Right atrium auricular region (tissue), 2 donors: ENCODE measurements at places on chromosomes 11 and 22. TPM values are rescaled to one million over a fixed set of nuclear protein-coding genes. Genes with fewer than 3 reads are reported as not detected.

GRCh38 chr11:15577519-15577918 lies 462.8 kb downstream of the INSC start:
- H3K4me3 ChIP-seq: no peak overlapping the region
- peaks cover 5% of the 10 kb centered on the region for H3K4me1 ChIP-seq
- no peaks in the 10 kb centered on the region for H3K27me3 ChIP-seq
- H3K36me3 ChIP-seq: no peaks in the 10 kb centered on the region

- H3K4me3 ChIP-seq: no peak overlapping the region
- no peaks in the 10 kb centered on the region for H3K36me3 ChIP-seq
- H3K27ac ChIP-seq: no peak overlapping the region
- no peaks in the 10 kb centered on the region for H3K4me1 ChIP-seq
These were observed 3.5 kb upstream of the ZP1 start for GRCh38 chr11:60863550-60864521.

- no peak for DNase-seq
- H3K4me3 ChIP-seq: no peak overlapping the region
- no peaks in the 10 kb centered on the region for H3K36me3 ChIP-seq
- no peak overlapping the region for H3K27ac ChIP-seq
- no peaks in the 10 kb centered on the region for H3K4me1 ChIP-seq
- H3K27me3 ChIP-seq: no peaks in the 10 kb centered on the region
These were observed 148.1 kb upstream of the NARS2 start for GRCh38 chr11:78722786-78723185.

GRCh38 chr22:45429981-45430775 lies 16.7 kb downstream of the RIBC2 start:
- H3K4me3 ChIP-seq: no peak overlapping the region
- no peaks in the 10 kb centered on the region for H3K36me3 ChIP-seq
- no peak for DNase-seq
- H3K27ac ChIP-seq: no peak overlapping the region

- H3K27me3 ChIP-seq: no peaks in the 10 kb centered on the region
- H3K36me3 ChIP-seq: no peaks in the 10 kb centered on the region
- no peak for DNase-seq
- H3K4me1 ChIP-seq: peaks cover 13% of the 10 kb centered on the region
- H3K4me3 ChIP-seq: no peak overlapping the region
- no peak overlapping the region for H3K27ac ChIP-seq
These were observed 24.9 kb downstream of the APLP2 start for GRCh38 chr11:130094614-130095013.

DNA sequence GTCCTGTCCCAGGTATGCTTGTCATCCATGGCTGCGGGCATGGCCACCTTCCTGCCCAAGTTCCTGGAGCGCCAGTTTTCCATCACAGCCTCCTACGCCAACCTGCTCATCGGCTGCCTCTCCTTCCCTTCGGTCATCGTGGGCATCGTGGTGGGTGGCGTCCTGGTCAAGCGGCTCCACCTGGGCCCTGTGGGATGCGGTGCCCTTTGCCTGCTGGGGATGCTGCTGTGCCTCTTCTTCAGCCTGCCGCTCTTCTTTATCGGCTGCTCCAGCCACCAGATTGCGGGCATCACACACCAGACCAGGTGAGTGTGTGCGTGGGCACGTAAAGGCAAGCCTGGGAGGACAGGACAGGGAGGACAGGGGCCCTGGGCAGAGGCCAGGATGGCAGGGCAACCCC lies 42.4 kb downstream of the SLCO2B1 start:
- H3K36me3 ChIP-seq: no peaks in the 10 kb centered on the region
- no peaks in the 10 kb centered on the region for H3K4me1 ChIP-seq
- H3K4me3 ChIP-seq: no peak overlapping the region
- H3K27ac ChIP-seq: peak overlapping the region; percentile 51
- no peak for DNase-seq
- H3K27me3 ChIP-seq: no peaks in the 10 kb centered on the region

DNA sequence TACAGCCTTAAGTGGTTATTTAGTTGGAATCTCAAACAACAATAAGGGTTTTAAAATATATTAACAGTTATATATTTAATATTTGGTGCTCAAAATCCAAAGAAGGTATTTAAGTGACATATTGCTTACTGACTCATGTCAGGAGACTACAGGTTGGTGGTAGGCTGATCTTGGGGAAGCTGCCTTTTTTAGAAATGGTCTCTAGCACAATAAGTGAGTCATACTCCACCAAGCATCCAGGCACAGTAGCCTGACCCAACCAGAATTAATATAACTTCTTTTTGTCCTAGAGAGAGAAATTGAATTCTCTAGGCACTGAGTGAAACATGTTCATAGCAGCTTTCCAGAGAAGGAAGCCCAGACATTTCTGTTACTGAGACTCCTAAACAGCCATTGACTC lies 868.5 kb upstream of the TENM4 start:
- no peaks in the 10 kb centered on the region for H3K36me3 ChIP-seq
- no peaks in the 10 kb centered on the region for H3K27me3 ChIP-seq
- H3K4me3 ChIP-seq: no peak overlapping the region
- H3K27ac ChIP-seq: no peak overlapping the region
- no peak for DNase-seq
- no peaks in the 10 kb centered on the region for H3K4me1 ChIP-seq

- H3K27ac ChIP-seq: peak overlapping the region; percentile 38
- no peak overlapping the region for H3K4me3 ChIP-seq
- H3K36me3 ChIP-seq: no peaks in the 10 kb centered on the region
- no peak for DNase-seq
- H3K4me1 ChIP-seq: peaks cover 31% of the 10 kb centered on the region
These were observed 49.1 kb downstream of the CDKN1C start for GRCh38 chr11:2836315-2837095.

GRCh38 chr11:30447058-30447640 lies 124.2 kb downstream of the ARL14EP start:
- no peaks in the 10 kb centered on the region for H3K4me1 ChIP-seq
- H3K36me3 ChIP-seq: no peaks in the 10 kb centered on the region
- DNase-seq: no peak
- H3K4me3 ChIP-seq: no peak overlapping the region
- no peaks in the 10 kb centered on the region for H3K27me3 ChIP-seq
- no peak overlapping the region for H3K27ac ChIP-seq

DNA sequence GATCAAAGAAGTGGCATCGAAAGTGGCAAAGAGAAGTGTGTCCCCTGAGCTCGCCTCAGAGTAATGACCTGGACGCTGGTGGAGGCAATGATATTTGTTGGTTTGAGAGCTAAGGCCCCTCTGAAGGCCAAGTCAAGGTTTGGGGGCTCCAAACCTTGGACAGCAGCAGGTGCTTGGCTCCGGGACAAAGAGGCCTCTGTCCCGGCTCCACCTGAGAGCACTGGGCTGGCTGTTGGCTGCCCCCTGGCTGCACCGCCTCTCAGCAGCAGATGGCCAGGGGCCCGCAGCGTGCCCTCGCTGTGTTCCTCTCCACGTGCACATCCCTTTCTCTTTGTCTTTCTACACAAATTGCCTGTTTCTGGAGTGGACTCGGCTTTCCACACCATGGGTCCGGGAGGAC lies 301.3 kb downstream of the NTM start:
- H3K27ac ChIP-seq: no peak overlapping the region
- H3K4me1 ChIP-seq: no peaks in the 10 kb centered on the region
- no peaks in the 10 kb centered on the region for H3K27me3 ChIP-seq

DNA sequence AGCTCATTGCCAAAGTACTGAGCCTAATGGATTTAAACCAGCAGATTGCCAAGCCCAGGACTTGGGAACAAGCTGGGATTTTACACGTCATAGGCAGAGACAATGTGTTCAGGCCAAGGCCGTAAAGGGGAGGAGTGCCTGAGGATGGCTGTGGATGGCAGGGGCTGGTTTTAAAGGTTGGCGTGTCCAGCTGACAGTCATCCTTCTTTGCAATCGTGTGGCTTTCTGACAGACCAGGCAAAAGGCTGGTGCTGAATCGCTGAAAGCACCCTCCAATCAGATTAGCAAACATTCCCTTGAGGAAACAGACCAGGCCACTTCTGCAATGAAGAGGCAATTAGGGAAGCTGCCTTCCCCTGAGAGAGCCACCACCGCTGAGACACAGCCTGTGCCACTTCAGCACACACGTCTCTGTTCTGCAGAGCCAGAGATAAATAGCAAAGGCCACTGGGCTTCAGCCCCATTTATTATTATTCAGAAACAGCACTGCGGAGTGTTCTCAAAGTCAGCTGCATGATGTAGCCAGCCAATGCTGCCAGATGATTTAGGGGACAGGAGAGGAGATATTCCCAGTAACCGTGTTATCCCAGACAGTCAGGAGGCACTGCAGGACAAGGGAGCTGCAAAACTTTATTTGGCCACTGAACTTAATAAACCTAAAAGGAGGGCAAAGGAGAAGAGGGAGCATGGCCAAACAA lies 54.2 kb upstream of the CSNK2A3 start:
- no peaks in the 10 kb centered on the region for H3K27me3 ChIP-seq
- H3K27ac ChIP-seq: peak overlapping the region; percentile 83
- no peak overlapping the region for H3K4me3 ChIP-seq
- DNase-seq: peak; percentile 64

GRCh38 chr22:22380098-22381030 lies 128.2 kb downstream of the ZNF280B start:
- no peak overlapping the region for H3K4me3 ChIP-seq
- no peaks in the 10 kb centered on the region for H3K27me3 ChIP-seq
- no peaks in the 10 kb centered on the region for H3K4me1 ChIP-seq
- DNase-seq: no peak
- no peaks in the 10 kb centered on the region for H3K36me3 ChIP-seq

DNA sequence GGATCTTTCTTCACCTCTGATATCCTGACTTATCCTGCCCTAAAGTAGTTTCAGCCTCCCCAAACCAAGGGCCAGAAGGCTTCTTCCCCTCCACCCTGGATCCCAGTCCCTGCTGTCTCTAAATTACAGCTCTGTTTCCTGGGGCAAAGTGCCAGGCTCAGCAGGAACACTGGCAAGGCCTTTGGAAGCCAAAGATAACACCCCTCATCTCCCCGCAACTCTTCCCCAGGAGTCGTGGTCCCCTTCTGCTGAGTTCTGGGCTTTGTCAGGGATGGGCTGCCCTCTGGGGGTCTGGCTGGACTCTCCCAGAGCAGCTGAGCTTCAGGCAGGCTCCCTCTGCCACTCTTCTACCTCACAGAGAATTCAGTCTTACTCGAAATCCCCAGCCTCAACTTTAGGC lies 53.8 kb upstream of the AMPD3 start:
- H3K4me1 ChIP-seq: no peaks in the 10 kb centered on the region
- H3K36me3 ChIP-seq: no peaks in the 10 kb centered on the region
- no peaks in the 10 kb centered on the region for H3K27me3 ChIP-seq
- peak; percentile 58 for DNase-seq
- H3K4me3 ChIP-seq: no peak overlapping the region

GRCh38 chr11:106706355-106706754 lies 311.9 kb downstream of the GUCY1A2 start:
- no peak overlapping the region for H3K27ac ChIP-seq
- H3K27me3 ChIP-seq: no peaks in the 10 kb centered on the region
- no peak overlapping the region for H3K4me3 ChIP-seq

- H3K27me3 ChIP-seq: no peaks in the 10 kb centered on the region
- no peak overlapping the region for H3K27ac ChIP-seq
- no peak overlapping the region for H3K4me3 ChIP-seq
- H3K36me3 ChIP-seq: no peaks in the 10 kb centered on the region
These were observed 802.8 kb downstream of the BRD1 start for GRCh38 chr22:49024775-49025440.

DNA sequence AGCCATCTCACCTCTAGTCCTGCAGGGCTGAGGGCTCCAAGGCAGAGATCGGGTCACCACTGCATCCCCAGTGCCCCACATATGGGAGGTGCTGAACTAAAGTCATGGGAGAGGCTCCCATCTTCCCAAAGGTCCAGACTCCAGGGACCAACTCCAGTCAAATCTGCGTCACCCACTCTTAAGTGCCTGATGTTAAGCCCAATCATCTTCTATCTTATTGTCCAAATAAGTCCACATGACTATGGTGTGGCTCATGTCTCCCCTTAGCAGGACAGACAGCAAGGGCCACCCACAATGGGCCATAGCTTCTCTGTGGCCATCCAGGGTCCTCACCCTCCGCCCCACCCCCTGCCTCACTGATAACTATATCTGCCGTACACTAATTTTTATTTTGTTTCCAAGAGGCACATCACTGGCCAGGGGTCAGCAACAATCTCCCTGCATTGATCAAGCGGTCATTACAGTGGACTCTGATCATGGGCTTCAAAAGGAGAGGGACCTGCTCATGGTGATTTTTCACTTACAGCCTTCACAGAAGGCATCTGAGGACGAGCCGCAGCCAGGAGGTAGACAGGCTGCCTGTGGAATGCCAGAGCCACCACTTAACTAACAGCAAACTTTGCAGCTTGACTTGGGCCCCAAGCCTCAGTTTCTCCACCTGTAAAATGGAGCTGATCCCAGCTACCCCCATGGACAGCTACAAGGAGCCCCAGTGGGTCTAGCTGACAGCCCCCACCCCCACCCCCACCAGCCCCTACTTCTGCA lies 23.3 kb downstream of the MYH9 start:
- H3K27me3 ChIP-seq: no peaks in the 10 kb centered on the region
- no peak overlapping the region for H3K4me3 ChIP-seq
- peaks cover 20% of the 10 kb centered on the region for H3K36me3 ChIP-seq
- H3K4me1 ChIP-seq: no peaks in the 10 kb centered on the region

DNA sequence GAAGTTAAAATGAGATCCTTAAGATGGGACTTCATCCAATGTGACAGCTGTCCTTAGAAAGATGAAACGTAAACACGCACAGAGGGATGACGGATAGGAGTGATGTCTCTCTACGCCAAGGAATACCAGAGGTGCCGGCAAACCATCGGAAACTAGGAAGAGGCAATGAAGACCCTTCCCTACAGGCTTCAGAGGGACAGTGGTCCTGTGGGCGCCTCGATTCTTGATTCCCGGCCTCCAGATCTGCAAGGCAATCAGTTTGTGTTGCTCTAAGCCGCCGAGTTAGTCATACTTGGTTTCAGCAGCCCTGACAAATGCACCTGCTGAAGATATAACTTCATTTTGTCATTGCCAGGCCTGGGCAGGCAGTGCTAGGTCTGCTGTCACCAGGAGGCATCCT lies 1455.1 kb downstream of the TBC1D22A start:
- H3K4me3 ChIP-seq: no peak overlapping the region
- H3K27me3 ChIP-seq: no peaks in the 10 kb centered on the region
- no peak overlapping the region for H3K27ac ChIP-seq
- DNase-seq: no peak

Gene ARAP1
- total RNA-seq: 74.0 TPM

Gene RNASEH2C
- total RNA-seq: 194 TPM

Gene SLC22A8
- total RNA-seq: not detected

Gene MPEG1
- 10.0 TPM for total RNA-seq

Gene WNT11
- 6.8 TPM for total RNA-seq

Gene ADSL
- total RNA-seq: 69.9 TPM

Gene CNGA4
- total RNA-seq: not detected

Gene KRTAP5-10
- total RNA-seq: not detected

Gene FREY1
- total RNA-seq: 0.55 TPM
